ENCODE measurements at places on chromosomes 12 and 14.

GRCh38 chr12:93319523-93320050 lies 58.1 kb upstream of the NUDT4 start:
- no peak for DNase-seq

GRCh38 chr14:79820866-79821535 lies 390.3 kb downstream of the DIO2 start:
- no peak for DNase-seq

GRCh38 chr12:70895956-70896355 lies 24.6 kb downstream of the PTPRR start:
- DNase-seq, result no peak

- no peak for DNase-seq
Observed at GRCh38 chr12:97801471-97802059, 339.0 kb downstream of the RMST start.

DNA sequence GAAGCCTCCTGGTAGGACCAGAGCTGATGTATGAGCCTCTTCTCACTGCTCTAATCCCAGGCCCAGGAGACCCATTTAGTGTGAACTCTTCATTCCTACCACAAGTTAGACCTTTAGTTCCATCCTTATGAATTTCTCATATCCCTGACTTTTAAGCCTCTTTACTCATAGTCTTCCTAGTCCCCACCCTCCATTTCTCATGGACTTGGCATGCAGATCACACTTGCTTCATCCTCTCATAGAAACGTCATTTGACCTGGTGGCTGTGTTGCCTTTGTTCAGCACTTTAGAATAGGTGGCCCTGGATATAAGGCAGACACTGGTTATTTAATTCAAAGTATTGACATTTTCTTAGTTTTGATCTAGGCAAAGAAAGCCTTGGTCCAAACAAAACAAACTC lies 99.5 kb downstream of the SLC16A7 start:
- DNase-seq, result no peak

GRCh38 chr14:33347796-33348195 lies 409.1 kb downstream of the NPAS3 start:
- no peak for DNase-seq
